NCI-H69 (cell line): ENCODE measurements at places on chromosomes 11 and 22.

DNA sequence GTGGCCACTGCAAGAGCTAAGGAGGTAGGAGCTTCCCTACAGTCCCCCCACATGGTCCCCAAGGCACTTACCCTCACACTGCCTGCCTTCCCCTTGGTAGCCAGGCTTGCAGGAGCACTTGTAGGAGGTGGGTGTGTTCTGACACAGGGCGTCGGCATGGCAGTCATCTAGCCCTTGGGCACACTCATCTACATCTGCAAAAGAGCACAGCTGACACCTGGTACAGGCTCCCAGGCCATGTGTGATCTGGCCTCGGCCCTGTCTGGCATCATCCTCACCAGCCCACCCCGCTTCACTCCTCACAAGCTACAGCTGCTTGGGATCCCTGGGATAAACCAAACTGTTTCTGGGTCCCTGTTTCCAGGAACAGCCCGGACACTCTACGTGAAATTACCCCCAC lies 1.8 kb downstream of the SCUBE2 start:
- DNase-seq: peak; percentile 27

- DNase-seq: no peak
These were observed 12.3 kb downstream of the CAT start for GRCh38 chr11:34451053-34451452.

DNA sequence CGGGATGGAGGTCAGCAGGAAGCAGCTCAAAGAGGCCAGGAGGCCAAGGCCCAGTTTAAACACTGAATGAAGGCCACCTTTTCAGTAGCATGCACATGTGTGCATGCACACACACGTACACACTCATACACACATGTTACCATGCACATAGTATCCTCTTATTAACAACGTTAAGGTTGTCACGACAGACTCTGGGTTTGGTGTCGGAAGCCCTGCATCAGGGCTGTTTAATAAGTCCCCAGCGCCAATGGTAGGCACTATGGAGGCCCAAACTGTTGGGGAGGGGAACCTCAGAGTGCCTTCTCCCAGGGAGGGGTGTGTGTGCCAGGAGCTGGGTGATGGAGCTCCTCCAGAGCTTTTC lies 39.5 kb upstream of the ADA2 start:
- DNase-seq: peak; percentile 52

GRCh38 chr11:6655020-6655789 lies 404 bp downstream of the DCHS1 start:
- DNase-seq: peak; percentile 49

GRCh38 chr11:75537740-75538139 lies 12.0 kb upstream of the GDPD5 start:
- DNase-seq: no peak

DNA sequence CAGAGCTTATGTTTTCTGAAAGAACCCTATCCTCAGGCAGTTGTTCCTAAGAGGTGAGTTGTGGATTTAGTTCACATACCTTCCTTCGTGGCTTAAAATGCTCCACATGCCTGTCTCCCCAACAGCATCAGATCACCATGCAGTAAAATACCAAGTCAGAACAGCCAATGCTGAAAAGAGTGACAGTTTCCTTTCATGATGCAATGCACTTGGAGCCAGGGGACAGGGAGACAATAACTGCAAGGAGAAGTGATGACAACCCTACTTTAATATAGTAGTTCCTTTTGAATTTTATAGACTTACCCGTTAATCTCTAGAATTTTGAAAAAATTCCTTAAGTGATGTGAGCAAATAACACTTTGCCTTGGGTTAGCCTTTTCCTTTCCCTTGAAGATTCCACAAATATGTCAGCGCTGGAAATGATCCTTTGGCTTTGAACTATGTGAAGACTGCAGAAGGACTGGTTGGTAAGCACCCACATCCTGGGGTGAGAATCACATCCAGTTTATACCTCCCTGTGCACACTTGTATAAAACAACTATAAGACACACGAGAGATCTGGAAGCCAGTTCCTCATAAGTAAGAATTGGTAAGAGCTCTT lies 71.2 kb downstream of the PIWIL4 start:
- DNase-seq: no peak

DNA sequence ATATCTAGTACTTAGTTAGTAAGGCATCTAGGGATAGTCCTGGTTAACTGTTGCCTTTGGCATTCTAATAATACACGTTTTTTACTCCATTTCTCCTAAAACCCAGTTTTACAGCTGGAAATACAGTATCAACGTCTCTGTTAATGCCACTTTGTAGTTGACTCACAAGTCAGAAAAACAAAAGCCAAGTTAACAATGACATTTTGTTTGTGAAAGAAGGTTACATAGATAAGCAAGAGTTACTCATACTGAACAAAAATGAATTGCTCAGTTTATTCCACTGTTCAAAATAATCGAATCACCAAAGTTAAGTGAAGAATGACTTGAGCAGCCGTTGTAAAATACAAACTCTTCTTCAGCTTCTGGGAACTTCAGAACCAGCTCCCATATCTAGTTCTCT lies 540.3 kb downstream of the ETS1 start:
- no peak for DNase-seq

DNA sequence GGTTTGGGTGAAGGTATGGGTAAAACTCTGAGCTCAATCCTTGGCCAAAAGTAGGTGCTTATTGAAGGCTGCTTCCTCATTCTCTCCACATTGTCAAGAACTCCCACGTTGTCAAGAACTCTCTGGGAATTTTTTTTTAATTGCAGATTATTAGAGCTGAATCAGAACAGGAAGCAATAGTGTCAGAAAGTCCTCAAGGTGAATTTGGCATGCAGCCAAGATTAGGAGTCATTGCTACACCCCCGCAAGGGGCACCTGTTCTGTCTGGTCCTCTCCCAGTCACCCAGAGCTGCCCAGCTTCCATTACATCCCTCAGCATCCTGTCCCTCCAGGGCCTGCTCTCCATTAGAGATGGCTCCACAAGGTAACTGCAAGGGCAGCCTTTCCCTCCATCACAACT lies 996.5 kb downstream of the OPCML start:
- DNase-seq: peak; percentile 58

DNA sequence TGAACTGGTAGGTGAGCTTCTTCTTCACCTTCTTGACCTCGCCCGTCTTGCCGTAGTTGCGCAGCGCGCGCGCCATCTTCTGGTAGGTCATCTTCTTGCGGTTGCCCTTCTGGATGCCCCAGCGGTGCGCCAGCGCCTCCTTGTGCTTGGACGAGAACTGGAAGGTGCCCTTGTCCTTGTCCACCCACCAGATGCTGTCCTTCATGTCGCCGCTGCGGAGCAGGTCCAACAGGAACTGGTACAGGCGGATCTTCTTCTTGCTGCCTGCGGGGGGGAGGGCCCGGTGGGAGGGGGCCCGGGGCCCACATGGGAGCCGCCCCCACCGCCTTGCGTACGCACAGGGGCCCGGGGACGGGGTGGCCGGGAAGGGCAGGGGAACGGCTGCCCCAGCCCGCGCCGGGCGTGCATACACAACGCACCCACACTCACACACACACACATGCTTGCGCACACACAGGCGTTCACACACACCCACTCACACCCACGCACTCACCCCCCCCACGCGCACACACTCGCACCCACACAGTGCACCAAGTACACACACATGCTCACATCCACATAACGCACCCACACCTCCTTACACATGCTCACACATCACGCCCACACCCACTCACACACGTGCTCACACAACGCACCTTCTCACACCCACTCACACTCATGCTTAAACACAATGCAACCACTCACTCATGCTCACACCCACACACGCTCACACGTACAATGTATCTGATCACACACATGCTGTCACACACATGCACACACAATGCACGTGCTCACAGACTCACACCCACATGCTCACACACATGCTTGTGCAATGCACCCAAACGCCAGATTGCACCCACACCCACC lies 3.0 kb upstream of the MYBPC3 start:
- DNase-seq: peak; percentile 95

DNA sequence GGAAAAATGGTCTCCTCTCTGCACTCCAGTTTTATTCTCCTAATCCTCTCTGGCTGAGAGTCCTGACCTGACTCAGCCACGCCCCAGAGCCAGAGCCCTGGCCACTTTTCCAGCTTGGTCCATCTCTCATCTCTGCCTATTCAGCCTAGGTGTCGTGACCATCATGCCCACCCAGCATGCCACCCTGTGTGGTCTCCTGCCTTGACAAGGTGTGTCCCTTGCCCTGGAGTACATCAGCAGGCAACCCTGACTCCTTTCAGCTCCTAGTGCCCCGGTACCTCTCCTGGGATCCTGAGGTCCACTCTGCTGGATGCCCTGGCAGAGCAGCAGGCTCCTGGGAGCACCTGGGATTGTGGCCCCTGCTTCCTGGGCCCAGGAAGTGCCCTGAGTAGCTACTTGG lies 52.8 kb downstream of the ZNRF3 start:
- no peak for DNase-seq

DNA sequence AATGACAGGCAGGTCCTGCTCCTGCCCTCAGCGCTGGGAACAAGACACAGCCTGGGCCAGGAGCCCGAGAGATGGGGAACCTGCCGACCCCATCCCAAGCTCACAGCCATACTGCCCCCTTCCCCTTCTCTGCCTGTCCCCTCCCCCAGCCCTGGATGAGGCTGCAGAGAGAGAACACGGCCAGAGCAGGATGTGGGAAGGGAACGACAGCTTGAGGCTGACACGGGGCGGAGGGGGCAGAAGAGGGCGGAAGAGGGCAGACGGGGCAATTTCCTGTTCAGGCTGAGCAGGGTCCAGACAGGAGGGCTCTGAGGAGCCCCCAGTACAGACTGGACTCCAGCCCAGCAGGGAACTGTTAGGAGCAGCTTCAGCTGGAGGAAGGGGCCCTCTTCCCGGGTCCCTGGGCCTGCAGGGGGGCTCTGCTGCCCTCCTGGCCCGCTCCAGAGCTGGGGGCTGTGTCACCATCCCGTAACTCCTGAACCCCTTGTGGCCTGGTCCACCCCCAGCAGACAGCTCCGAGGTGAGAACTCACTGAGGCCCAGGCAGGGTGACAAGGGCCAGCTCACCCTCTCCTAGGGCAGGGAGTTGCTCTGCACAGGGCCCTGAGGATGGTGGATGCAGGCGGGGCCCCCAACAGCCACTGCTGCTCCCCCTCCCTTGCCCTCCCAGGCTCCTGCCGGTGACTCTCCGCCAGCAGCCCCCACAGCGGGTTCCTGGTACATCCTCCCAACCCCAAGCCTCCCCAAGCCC lies 5.7 kb downstream of the CTSD start:
- DNase-seq: no peak

DNA sequence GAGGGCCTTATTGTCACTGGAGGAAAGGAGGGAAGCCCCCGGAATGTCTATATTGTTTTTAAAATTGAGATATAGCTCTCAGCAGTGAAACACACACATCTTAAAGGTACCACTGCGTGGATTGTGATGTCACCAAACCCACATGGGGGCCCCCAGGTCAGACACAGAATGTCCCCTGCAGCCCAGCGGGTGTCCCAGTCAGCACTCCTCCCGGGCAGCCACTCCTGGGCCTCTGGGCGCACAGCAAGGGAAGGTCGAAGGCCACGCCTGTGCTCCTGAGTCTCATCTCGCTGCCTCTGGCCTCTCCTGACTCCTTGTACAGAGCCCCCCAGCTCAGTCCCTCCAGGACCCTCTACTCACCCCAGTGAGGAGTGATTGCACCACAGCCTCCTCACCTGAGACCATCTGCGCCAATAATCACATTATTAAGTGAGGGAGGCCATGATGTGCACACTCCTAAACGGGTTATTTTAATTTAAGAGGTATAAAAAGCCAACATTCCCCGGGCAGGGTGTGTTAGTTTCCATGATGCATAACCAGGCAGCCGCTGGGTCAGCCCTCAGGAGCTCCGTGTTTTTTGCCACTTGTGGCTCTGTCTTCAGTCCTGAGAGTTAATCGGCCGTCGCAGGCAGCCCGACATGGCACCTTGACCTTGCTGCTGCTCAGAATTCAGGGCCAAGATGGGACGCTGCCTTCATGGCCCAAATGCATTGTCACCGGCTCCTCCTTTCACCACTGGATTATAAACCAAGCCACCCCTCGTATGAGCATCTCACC lies 1089.3 kb downstream of the BRD1 start:
- DNase-seq: no peak

- peak; percentile 5 for DNase-seq
These were observed 3.3 kb downstream of the FAM118B start for GRCh38 chr11:126214841-126215240.
